Femur (tissue), 1 donor: ENCODE measurements at places on chromosomes 12 and 14.
A peak's percentile ranks its signal among the peaks of the same experiment; 100 is the strongest.

GRCh38 chr12:3009780-3010179 is 50.6 kb downstream of the TEAD4 start:
- DNase-seq: no peak

DNA sequence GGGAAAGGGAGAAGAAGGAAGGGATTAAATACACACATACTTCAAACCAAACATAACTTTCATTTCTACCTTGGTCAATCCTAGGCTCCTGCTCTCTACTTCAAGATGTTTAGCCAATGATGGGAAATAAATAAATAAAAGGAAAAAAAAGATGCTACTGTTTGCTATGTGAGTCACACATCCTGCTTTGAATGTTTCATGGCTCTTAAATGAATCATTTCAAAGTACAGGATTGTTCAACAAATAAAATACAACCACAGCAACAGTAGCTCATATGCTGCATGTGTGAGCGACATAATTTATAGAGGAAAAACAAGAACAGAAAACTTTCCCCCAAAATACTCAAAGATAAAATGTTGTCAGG is 54.3 kb upstream of the NPFF start:
- DNase-seq: no peak

GRCh38 chr14:29310757-29311156 is 544.2 kb downstream of the FOXG1 start:
- DNase-seq: no peak

GRCh38 chr12:7374423-7375144 is 69.4 kb downstream of the CD163L1 start:
- peak; percentile 23 for DNase-seq

DNA sequence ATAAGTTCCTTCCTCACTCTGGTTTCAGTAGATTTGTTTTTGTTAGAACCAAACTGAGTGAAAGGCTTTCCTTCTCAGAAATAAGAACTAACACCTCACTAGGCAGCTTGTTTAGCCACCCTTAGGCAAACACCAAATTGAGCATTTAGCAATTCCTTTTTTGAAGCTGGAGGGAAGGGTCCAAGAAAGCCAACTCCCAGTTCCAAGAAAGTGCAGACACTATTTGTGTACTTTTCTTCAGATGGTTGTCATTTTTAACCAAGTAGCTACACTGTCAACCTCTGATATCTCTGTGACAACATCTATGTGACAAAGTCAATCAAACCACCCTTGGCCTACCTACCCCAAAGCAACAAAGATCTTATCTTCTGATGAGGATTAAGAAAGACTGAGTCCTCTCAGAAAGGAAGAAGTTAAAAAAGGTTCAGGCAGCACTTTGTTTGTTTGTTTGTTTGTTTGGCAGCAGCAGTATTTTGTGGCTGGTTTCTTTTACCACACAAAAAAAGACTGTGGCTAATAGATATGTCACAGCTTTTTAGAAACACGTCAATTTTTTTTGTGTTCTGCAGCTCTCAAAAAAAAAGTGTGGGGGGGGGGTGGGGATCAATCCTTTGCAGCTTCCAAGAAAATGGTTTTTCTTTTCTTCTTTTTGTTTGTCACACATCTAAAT is 203.8 kb downstream of the CRADD start:
- no peak for DNase-seq

DNA sequence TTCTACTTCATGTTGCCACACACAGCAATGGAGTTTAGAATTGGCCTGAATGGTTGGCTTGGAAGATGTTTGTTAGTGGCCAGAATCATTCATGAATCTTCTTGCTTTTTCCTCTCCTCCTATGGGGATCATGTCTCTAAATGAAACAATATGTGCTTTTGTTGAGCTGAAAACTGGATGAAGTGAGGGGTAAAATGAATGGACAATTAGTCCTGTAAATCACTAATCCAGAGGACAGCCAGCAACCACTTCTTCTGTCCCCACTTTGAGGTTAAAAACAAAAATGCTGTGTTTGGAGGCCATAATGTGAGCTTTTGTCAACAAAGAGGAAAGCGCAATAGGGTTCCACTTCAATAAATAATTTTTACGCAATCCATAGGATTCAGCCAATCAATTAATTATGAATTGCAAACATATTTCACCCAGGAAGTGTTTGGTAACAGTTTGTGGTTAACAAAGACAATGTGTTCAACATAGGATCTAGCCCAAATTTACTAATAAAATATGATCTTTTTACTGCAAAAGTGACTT is 30.3 kb upstream of the AMIGO2 start:
- DNase-seq: no peak

DNA sequence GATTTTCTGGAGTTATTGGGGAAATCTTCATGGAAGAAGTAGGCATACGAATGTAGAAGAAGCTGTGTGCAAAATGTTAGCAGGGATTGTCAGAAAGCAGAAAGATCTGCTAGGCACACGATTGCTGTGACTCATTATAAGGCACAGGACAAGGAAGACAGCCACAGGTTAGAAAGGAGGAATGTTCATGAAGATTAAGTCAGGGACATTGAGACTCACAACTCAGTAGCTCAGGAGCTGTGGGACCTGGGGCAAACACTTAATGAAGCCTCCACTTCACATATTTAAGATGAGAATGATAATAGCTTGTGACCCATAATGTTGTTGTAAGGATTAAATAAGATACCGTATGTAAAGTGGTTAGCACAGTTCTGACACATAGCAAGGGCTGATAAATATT is 26.6 kb upstream of the RTRAF start:
- no peak for DNase-seq

DNA sequence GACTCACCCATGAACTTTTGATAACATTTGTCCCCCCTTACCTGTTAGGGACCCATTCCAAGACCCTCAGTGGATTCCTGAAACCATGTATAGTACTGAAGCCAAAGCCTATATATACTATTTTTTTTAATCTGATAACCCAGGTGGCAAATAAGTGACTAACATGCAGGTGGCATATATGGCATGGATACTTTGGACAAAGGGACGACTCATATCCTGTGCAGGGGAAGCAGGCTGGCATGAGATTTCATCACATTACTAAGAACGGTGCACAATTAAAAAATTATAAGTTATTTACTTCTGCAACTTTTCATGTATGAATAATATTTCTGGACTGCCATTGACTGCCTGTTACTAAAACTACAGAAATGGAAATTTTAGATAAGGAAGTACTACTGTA is 880.1 kb upstream of the FBXO33 start:
- DNase-seq: no peak

DNA sequence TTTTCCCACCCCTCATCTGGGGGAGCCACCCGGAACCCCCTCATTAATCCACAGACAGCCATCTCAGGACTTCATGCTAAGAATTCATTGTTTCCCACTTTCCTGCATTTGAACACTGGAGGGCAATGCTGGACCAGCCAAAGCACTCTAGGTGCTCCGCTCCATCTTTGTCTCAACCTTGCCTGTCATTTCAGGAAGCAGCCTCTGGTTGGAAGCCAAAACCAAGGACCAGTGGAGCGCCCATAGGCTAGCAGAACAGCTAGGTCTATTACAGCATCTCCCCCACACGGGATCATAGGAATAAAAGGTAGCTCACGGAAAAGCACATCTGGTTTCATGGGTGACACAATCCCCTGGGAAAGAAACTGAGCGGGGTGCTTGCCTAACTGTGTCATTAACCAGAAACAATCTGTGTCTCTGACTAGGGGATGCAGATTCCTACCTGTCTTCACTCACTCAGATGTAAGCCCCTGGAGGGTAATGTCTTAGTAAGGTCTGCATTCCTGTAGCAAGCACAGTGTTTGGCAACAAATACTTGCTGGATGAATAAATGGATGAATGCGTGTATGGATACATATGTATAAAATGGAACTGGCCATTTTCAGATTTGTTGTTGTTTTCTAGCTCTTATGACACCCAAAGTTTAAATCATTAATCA is 197.0 kb downstream of the DAD1 start:
- peak; percentile 73 for DNase-seq
